ENCODE measurements at places on chromosomes 6 and 20. TPM values are rescaled to one million over a fixed set of nuclear protein-coding genes. Genes with fewer than 3 reads are reported as not detected.

DNA sequence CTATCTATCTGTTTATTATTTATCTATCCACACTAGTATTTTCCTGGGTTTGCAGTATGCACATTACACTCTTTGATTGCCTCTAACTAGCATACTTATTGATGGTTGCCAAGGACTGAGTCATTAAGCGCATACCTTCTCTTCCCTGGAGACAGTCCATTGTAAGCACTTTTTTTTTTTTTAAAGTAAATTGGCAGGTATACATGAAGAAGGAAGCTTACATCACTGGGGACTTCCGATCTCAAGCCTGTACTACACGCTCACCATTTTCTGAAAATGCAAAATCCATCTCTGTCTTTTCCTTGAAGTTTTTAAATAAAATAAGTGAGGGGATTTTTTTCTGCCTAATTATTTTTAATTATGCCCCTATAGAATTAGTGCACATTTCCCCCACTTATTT lies 63.5 kb downstream of the HMGN3 start:
- no peak overlapping the region for H3K4me3 ChIP-seq
- no peaks in the 10 kb centered on the region for H3K27me3 ChIP-seq
- DNase-seq: no peak
- no peaks in the 10 kb centered on the region for H3K4me1 ChIP-seq
- no peaks in the 10 kb centered on the region for H3K36me3 ChIP-seq

GRCh38 chr20:22684072-22684762 lies 99.8 kb upstream of the FOXA2 start:
- no peak overlapping the region for H3K4me3 ChIP-seq
- no peak overlapping the region for H3K27ac ChIP-seq
- peak; percentile 54 for DNase-seq
- H3K27me3 ChIP-seq: peaks cover 9% of the 10 kb centered on the region
- H3K36me3 ChIP-seq: no peaks in the 10 kb centered on the region
- peaks cover 10% of the 10 kb centered on the region for H3K4me1 ChIP-seq

DNA sequence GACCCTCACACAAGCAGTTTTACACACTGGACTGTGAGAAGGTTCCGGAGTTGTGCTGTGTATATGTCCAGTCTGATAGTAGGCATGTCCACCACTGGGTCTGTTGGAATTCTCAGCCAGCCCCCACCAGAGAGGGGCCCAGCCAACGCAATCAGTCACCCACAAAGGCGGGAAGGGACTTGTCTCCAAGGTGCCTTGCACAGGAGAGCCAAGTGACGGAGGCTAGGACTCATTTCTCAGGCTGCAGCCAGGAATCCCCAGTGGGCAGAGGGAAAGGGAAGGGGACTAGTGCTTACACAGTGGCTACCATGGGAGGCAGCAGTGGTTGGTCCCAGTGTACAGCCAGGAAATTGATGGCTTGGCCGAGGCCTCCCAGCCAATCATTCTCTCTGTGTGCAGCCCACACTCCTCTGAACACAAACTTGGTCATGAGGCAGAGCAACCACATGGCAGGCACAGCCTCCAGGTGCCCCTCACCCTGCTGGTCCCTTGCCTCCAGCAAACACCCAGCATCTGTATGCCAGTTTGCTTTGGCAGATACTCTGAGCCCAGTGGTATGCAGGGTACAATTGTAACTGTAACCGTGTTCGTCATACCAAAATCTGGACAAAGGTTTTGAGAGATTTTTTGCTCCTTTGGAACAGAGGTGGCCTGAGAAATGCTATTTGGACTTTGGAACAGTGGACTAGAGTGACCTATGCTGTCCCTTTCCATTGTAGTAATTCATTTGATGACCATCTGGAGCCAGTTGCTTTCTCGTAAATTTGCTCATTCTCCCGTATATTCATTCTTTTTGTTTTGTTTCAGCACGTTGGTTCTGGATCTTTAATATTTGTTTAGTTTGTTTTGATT lies 72.9 kb upstream of the MYL9 start:
- H3K4me3 ChIP-seq: no peak overlapping the region
- DNase-seq: no peak
- H3K27me3 ChIP-seq: no peaks in the 10 kb centered on the region
- peak overlapping the region; percentile 60 for H3K27ac ChIP-seq
- peaks cover 100% of the 10 kb centered on the region for H3K4me1 ChIP-seq

The NINL gene
- total RNA-seq: 2.9 TPM

GRCh38 chr6:9634776-9635175 lies 780.1 kb downstream of the TFAP2A start:
- no peaks in the 10 kb centered on the region for H3K4me1 ChIP-seq
- no peak overlapping the region for H3K27ac ChIP-seq
- no peak for DNase-seq
- H3K4me3 ChIP-seq: no peak overlapping the region
- no peaks in the 10 kb centered on the region for H3K36me3 ChIP-seq

GRCh38 chr6:32151181-32151862 lies 417 bp downstream of the PRRT1 start:
- no peak overlapping the region for H3K4me3 ChIP-seq
- no peak overlapping the region for H3K27ac ChIP-seq
- DNase-seq: no peak
- H3K4me1 ChIP-seq: peaks cover 41% of the 10 kb centered on the region
- peaks cover 3% of the 10 kb centered on the region for H3K27me3 ChIP-seq
- no peaks in the 10 kb centered on the region for H3K36me3 ChIP-seq

The ZNF391 gene
- total RNA-seq: 0.26 TPM

The FOXC1 gene
- 6.3 TPM for total RNA-seq

- H3K4me3 ChIP-seq: no peak overlapping the region
- H3K27ac ChIP-seq: no peak overlapping the region
- H3K36me3 ChIP-seq: no peaks in the 10 kb centered on the region
- H3K27me3 ChIP-seq: no peaks in the 10 kb centered on the region
Measured at GRCh38 chr6:118876198-118876597, 17.8 kb upstream of the ASF1A start.

- no peak for DNase-seq
- H3K27ac ChIP-seq: no peak overlapping the region
- no peaks in the 10 kb centered on the region for H3K4me1 ChIP-seq
- H3K36me3 ChIP-seq: no peaks in the 10 kb centered on the region
Measured at GRCh38 chr20:57040466-57040865, 226.0 kb downstream of the BMP7 start.

The AFDN gene
- 48.2 TPM for total RNA-seq

The FIG4 gene
- 13.8 TPM for total RNA-seq

The EBF4 gene
- 5.3 TPM for total RNA-seq

DNA sequence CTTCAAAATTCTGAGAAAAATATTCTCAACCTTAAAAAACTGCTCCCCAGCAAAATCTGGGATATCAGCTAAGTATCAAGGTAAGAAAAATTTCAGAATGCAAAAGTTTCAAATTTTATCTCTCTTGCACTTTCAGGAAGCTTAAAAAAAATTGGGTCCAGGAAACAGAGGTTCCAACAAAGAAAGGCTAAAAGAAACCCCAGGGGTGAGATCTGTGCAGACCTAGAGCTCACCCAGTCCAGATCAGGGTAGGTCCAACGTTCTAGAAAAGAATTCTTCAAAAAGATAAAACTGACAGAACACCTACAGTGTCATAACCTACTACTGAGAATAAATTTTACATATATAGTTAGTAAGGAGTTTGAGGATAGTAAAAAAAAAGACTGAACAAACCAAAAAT lies 23.5 kb downstream of the ILRUN start:
- H3K4me1 ChIP-seq: peaks cover 8% of the 10 kb centered on the region
- H3K27ac ChIP-seq: peak overlapping the region; percentile 0
- no peaks in the 10 kb centered on the region for H3K27me3 ChIP-seq
- no peak for DNase-seq
- no peaks in the 10 kb centered on the region for H3K36me3 ChIP-seq

DNA sequence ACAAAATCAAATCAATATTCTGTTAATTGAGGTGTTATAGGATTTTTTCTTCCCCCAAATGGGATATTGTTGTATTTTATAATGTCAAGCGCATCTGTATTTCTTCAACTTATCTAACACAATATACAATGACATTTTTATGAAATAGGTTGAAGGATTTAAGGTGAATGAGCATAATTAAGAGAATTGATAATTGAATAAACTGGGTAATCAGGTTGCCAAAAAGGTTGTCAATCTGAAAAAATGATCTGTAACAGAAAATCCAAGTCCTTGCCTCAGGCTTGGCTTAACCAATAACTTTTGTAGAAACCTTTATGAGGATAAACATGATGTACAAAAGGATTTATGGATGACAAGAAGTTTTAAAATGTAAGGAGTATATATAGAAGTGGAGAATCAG lies 1101.7 kb upstream of the EYS start:
- no peak overlapping the region for H3K27ac ChIP-seq
- DNase-seq: no peak
- H3K4me3 ChIP-seq: no peak overlapping the region
- no peaks in the 10 kb centered on the region for H3K36me3 ChIP-seq
- H3K4me1 ChIP-seq: no peaks in the 10 kb centered on the region
- no peaks in the 10 kb centered on the region for H3K27me3 ChIP-seq

The FOXF2 gene
- 0.16 TPM for total RNA-seq

DNA sequence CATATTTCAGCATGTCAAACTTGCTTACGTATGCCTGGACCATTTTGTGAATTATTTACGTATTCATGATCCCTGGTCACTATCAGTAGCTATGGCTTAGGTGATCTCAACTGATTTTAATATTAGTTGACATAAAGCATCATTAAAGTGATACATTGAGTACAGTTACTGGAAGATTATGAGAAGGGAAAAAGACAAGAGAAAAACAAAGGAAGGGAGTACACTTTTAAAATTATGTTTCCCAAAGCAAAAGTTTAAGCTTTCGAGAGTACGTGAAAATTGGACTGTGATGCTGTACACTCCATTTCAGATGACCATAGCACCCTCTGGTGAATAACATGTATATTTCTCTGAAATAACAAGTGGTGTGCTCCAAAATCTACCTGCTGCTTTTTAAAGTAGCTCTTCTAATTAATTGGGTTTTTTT lies 215.0 kb upstream of the HSF2 start:
- H3K27me3 ChIP-seq: no peaks in the 10 kb centered on the region
- peak overlapping the region; percentile 43 for H3K4me3 ChIP-seq
- no peaks in the 10 kb centered on the region for H3K4me1 ChIP-seq
- DNase-seq: no peak
- H3K27ac ChIP-seq: no peak overlapping the region

- H3K27me3 ChIP-seq: no peaks in the 10 kb centered on the region
- H3K36me3 ChIP-seq: no peaks in the 10 kb centered on the region
- H3K4me1 ChIP-seq: peaks cover 19% of the 10 kb centered on the region
- H3K27ac ChIP-seq: peak within 1 kb of the TSS; percentile 69
Measured at GRCh38 chr20:3681931-3682781, at the start of gene ADAM33. Gene ADAM33, minus strand, starts transcription at chr20:3682010. Its CDS starts 6 bp downstream, at chr20:3682004.

DNA sequence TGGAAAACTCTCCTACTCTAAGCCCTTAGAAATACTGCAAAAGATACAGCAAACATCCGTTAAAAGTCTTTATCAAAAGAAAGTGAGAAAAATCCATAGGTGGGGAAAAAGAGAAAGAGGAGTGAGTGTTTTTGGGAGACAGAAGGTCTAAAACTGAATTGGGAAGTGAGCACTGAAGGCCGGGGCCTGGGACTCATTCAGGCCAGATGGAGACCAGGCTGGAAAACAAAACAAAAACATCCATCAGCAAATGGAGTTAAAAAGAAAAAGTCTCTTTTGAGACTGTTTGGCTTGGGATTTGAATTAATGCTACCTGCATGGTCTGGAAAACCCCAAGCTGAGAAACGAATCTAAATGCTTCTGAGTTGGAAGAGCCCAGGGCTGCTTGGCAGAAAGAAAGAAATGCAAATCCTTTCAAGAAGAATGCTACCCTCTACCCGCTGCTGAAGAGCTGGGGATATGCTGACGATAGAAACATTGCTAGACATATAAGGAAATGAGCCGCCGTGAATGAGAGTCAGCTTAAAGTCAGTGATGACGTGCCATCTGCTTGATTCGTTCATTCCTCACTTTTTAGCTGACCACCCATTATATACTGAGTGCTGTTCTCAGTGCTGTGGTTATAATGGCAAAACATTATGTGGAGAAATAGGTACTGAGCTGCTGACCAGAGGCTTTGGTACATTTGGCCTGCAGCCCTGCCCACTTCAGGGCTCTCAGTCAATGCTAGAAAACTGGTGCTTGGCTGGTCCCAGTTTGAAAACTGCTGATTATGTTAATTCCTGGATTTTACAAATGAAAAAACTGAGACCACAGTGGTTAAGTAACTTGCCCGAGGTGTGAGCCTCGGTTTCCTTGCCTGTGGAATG lies 28.0 kb upstream of the TULP4 start:
- peaks cover 34% of the 10 kb centered on the region for H3K4me1 ChIP-seq
- H3K4me3 ChIP-seq: no peak overlapping the region
- peak overlapping the region; percentile 27 for H3K27ac ChIP-seq
- H3K36me3 ChIP-seq: no peaks in the 10 kb centered on the region

The PCNA gene
- total RNA-seq: 21.8 TPM

The RAD21L1 gene
- not detected for total RNA-seq

GRCh38 chr6:49406250-49406970 lies 56.6 kb downstream of the MMUT start:
- no peak for DNase-seq
- H3K27ac ChIP-seq: no peak overlapping the region
- H3K4me1 ChIP-seq: no peaks in the 10 kb centered on the region
- no peak overlapping the region for H3K4me3 ChIP-seq
- no peaks in the 10 kb centered on the region for H3K36me3 ChIP-seq

DNA sequence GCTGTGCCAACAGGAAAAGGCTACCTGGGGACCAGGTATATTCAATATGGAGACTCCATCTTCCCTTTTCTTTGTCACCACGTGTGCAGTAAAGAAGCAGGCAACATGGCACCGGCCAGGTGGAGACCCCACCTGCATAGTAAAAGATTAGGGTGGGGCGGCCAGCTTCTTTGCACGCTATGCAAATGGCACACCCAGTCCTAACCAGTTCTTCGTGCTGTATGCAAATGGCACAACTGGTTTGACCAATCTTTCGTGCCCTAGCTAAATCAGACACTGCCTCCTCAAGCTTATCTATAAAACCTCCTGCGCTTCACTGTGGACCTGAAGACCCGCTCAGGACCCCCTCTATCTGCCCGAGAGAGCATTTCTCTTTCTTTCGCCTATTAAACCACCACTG lies 88.8 kb upstream of the EZR start:
- no peak overlapping the region for H3K4me3 ChIP-seq
- no peaks in the 10 kb centered on the region for H3K36me3 ChIP-seq
- H3K4me1 ChIP-seq: no peaks in the 10 kb centered on the region
- H3K27ac ChIP-seq: no peak overlapping the region
- no peak for DNase-seq

DNA sequence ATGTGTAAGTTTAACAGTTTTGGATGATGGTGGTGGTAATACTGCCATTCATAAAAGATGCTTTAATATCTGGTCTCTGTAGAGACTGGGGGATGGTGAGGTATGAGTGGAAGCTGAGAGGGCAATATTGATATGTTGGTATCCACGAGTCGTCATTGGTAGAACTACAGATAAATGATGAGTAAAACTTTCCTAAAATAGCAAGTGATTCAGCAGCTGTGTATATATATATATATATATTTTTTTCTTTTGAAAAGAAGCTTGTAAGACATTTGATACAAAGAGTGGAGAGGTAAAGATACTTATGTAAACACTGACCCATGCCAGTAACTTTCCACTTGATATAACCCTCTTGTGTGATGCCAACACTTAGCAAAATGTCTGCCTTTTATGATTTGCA lies 41.7 kb upstream of the CITED2 start:
- no peaks in the 10 kb centered on the region for H3K36me3 ChIP-seq
- DNase-seq: no peak
- no peak overlapping the region for H3K27ac ChIP-seq
- H3K27me3 ChIP-seq: no peaks in the 10 kb centered on the region
- H3K4me1 ChIP-seq: no peaks in the 10 kb centered on the region
